Suprapubic skin (tissue), 4 donors: ENCODE measurements at places on chromosomes 13 and 19. TPM values are rescaled to one million over a fixed set of nuclear protein-coding genes. Genes with fewer than 3 reads are reported as not detected.
A peak's percentile ranks its signal among the peaks of the same experiment; 100 is the strongest.

DNA sequence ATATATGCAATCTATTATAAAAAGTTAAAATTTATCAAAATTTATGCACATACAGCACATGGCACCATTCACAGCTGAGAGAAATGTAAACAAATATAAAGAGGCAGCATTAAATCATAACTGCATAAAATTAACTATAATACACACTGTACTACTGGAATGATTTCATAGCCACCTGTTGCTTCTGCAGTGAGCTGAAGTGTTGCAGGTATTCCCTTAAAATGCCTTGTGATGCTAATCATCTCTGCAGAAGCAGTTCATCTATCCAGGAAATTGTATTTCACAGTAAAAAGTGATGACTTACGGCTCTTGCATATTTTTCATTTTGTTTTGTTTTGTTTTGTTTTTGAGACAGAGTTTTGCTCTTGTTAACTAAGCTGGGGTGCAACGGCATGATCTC lies 82.1 kb downstream of the STOML3 start:
- no peak overlapping the region for H3K4me3 ChIP-seq
- H3K27me3 ChIP-seq, result no peaks in the 10 kb centered on the region
- peaks cover 5% of the 10 kb centered on the region for H3K4me1 ChIP-seq
- no peaks in the 10 kb centered on the region for H3K36me3 ChIP-seq
- DNase-seq, result no peak

GRCh38 chr19:3585301-3586126 lies at the start of gene GIPC3:
Gene GIPC3 (plus strand): TSS chr19:3585478. CDS start chr19:3585598, 120 bp downstream.
- DNase-seq, result no peak
- H3K27me3 ChIP-seq, result peaks cover 25% of the 10 kb centered on the region
- peaks cover 21% of the 10 kb centered on the region for H3K4me1 ChIP-seq
- peak within 1 kb of the TSS; percentile 46 for H3K4me3 ChIP-seq
- no peak within 1 kb of the TSS for H3K27ac ChIP-seq
- no peaks in the 10 kb centered on the region for H3K36me3 ChIP-seq

Gene CBARP
- 4.6 TPM for total RNA-seq

DNA sequence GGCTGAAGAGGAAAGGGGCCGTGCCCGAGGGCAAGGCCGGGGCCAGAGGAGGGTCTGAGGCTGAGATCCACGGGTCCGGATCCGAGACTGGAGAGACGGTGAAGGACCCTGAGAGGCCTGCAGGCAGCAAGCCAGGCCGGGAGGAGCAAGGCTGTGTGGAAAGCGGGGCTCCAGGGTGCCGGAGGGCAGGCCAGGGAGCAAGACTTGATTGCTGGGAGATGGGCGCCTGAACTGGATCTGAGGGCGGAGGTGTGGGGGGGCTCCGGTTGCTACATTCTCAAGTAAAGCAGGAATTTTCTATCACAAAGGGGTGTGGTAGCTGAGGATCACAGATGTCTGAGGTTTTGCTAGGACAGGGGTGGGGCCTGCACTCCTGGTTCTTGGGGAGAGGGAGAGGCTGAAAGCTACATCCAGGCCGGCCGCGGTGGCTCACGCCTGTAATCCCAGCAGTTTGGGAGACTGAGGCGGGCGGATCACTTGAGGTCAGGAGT lies 3.8 kb downstream of the MAMSTR start:
- H3K36me3 ChIP-seq, result no peaks in the 10 kb centered on the region
- H3K27me3 ChIP-seq, result no peaks in the 10 kb centered on the region
- H3K4me1 ChIP-seq, result peaks cover 51% of the 10 kb centered on the region
- peak; percentile 75 for DNase-seq
- peak overlapping the region; percentile 56 for H3K4me3 ChIP-seq

Gene ZNF578
- 0.38 TPM for total RNA-seq

DNA sequence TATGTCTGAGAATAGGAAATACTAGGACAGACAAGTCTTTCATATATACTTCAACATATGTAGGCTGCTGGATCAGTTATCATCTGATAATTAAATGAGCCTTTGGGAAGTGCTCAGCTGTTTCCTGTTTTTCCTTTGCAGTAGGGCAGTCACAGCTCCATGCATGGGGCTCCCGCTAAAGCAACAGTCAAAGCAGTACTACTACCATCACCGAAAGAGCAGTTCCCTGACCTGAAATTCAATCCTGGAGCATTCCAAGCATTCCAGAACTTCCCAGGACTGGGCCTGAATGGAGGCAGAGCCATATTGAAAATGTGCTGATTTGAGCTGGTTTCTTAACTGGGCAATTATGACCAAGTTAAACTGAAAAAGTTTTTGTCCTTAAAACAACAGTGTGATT lies 20.5 kb downstream of the MICU2 start:
- no peak overlapping the region for H3K4me3 ChIP-seq
- no peaks in the 10 kb centered on the region for H3K4me1 ChIP-seq
- DNase-seq, result no peak
- H3K36me3 ChIP-seq, result peaks cover 3% of the 10 kb centered on the region
- H3K27me3 ChIP-seq, result no peaks in the 10 kb centered on the region
- no peak overlapping the region for H3K27ac ChIP-seq

DNA sequence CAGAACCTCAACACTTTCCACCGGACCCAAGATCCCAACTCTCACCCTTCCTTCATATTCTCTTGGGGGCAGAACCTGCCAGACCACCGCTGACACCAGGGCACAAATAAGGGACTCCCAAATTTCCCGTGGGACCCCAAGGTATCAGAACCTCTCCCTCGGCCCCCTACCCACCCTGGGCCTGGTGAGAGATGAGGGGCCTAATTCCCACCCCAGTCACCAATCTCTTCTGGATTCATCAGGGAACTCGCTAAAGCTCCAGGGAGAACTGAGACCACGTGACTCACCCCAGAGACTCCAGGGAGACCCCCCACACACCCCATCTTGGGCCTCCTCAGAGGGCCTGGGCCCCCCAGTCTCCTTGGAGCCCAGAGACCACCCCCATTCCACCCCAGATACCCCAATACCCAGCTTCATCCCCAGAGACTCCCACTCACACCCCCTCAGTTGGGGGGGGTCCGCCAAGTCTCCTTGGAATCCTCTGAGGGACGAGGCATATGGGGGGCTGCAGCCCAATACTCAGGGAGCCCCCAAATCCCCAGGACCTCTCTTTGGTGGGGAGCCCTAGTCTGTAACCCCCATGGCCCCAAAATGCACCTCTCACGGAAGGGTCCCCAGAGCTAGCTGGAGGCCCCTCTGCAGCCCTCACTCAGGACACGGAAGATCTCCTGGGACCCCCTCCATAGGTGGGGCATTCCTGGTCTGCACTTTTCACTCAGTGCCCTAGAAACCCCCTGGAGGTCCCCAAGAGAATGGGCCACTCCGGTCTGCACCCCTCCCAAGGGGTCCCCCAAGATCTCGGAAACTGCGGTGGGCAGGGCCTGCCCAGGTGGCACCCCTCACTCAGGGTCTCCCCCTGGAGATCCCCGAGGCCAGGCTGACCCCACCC lies 1.6 kb downstream of the LMNB2 start:
- H3K36me3 ChIP-seq, result no peaks in the 10 kb centered on the region
- H3K27me3 ChIP-seq, result no peaks in the 10 kb centered on the region
- H3K4me1 ChIP-seq, result peaks cover 14% of the 10 kb centered on the region
- no peak for DNase-seq
- H3K4me3 ChIP-seq, result peak overlapping the region; percentile 95

Gene CEACAM7
- 9.1 TPM for total RNA-seq

Gene KLF16
- 12.1 TPM for total RNA-seq

DNA sequence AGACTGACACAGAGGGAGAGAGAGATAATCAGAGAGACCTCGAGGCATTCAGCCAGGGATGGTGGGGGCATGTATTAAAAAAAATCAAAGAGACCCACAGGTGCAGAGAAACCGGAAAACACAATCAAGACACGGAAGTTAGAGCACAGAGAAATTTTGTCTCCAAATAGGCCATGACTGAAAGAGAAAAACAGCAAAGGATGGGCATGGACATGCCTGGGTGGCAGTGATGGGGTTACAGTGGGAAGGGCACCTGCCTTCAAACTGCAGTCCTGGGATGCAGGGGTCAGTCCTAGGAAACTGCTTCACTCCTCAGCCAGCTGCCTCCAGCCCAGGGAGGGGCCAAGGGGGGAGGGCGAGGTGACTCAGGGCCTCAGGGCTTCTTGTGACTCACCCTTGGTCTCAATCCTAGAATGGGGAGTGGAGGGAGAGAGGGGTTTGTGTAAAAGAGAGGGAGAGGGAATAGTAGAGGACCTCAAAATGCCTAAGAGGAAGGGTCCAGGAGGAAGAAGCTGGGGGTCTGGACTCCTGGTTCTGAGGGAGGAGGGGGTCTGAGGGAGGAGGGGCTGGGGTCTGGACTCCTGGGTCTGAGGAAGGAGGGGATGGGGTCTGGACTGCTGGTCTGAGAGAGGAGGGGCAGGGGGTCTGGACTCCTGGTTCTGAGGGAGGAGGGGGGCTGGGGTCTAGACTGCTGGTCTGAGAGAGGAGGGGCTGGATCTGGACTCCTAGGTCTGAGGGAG lies 3.6 kb upstream of the KCNN4 start:
- H3K4me1 ChIP-seq, result peaks cover 67% of the 10 kb centered on the region
- no peaks in the 10 kb centered on the region for H3K27me3 ChIP-seq
- H3K27ac ChIP-seq, result peak overlapping the region; percentile 67
- DNase-seq, result no peak
- H3K36me3 ChIP-seq, result no peaks in the 10 kb centered on the region

GRCh38 chr13:85808811-85809210 lies 9.6 kb upstream of the SLITRK6 start:
- no peak for DNase-seq
- no peaks in the 10 kb centered on the region for H3K27me3 ChIP-seq
- no peak overlapping the region for H3K27ac ChIP-seq
- H3K4me1 ChIP-seq, result no peaks in the 10 kb centered on the region

- no peak overlapping the region for H3K4me3 ChIP-seq
- H3K27me3 ChIP-seq, result no peaks in the 10 kb centered on the region
- no peak overlapping the region for H3K27ac ChIP-seq
- peaks cover 17% of the 10 kb centered on the region for H3K4me1 ChIP-seq
- DNase-seq, result no peak
These were observed 179.7 kb downstream of the STK24 start for GRCh38 chr13:98397221-98397620.

GRCh38 chr19:7856109-7856591 lies 18.0 kb downstream of the PRR36 start:
- no peak for DNase-seq
- H3K27me3 ChIP-seq, result no peaks in the 10 kb centered on the region

DNA sequence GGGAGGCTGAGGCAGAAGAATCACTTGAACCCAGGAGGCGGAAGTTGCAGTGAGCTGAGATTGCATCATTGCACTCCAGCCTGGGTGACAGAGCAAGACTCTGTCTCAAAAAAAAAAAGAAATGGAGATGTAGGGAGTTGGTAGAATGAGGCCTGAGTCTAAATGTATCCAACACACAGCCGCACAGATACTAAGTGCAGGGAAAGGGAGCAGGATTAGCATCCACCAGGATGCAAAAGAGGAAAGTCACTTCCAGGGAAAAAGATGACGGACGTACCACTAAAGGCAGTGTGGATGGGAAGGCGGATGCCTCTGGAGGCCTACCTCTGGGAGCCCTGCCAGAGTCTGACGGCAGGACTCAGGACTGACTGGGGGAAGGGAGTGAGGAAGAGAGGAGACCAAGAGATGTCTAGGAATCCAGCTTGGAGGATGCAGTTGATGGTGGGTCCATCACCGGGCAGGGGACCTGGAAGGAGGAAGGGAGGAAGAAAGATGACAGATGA lies 6.8 kb downstream of the FAM98C start:
- peaks cover 39% of the 10 kb centered on the region for H3K36me3 ChIP-seq
- H3K4me3 ChIP-seq, result no peak overlapping the region
- H3K4me1 ChIP-seq, result no peaks in the 10 kb centered on the region
- no peaks in the 10 kb centered on the region for H3K27me3 ChIP-seq
- H3K27ac ChIP-seq, result no peak overlapping the region

DNA sequence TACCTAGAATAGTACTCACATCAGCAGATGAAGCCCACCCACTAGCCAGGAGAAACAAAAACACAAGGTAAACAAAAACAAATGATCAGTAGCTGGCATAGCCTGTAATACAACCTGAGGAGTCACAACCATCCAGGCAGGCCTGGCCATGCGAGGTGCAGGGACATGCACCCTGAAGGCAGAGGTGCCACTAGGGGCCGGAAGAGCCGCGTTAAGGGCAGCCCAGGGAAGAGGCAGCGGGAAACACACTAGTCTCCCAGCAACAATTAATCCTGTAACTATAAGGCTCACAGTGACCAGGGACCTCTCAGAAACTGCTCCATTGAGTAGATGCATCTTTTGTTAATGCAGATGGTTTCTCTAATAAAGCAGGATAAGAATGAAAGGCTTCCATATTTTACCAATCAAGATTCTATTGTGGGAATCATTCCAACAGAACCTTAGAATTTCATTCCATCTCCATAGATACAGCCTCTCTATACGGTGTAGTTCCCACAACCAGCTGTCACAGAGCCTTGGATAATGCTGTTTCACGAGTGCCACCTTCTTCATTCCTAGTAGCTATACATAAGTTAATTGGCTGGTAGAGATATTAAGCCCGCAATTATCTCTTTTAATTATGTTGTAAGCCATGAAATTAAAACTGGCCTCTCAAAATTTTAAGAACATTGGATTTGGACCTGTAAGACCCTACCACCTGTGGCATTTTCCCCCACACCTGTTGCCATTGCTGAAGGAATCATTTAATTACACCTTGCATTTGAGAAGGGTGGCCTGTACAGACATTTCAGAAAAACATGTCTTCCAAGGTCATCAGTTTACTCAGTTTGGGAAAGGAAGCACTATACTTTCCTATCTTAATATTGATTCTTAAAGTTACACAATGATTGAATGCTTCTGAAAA lies 28.7 kb downstream of the ANKRD10 start:
- peaks cover 3% of the 10 kb centered on the region for H3K4me1 ChIP-seq
- no peak overlapping the region for H3K4me3 ChIP-seq
- no peak overlapping the region for H3K27ac ChIP-seq
- no peaks in the 10 kb centered on the region for H3K36me3 ChIP-seq

GRCh38 chr13:38210928-38211596 lies 138.6 kb upstream of the UFM1 start:
- H3K27me3 ChIP-seq, result no peaks in the 10 kb centered on the region
- no peaks in the 10 kb centered on the region for H3K4me1 ChIP-seq
- no peak overlapping the region for H3K4me3 ChIP-seq

DNA sequence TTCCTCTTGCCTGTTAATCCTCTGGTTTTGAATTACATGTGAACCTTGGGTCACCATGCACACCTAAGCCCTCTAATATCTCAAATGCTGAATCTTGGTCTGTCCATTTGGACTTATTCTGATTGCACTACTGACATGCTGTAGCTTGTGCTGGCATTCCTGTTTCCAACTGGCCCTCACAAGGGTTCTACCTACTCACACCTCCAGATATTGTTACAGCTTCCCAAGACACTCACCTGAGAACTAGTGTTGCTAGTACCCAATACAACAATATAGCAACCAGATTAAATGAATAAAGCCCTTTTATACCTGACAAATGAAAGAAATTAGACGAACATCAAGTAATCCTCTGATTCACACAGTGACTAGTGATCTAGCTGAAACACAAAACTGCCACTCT lies 16.6 kb downstream of the TEX30 start:
- no peak for DNase-seq
- no peaks in the 10 kb centered on the region for H3K36me3 ChIP-seq
- H3K4me3 ChIP-seq, result no peak overlapping the region
- H3K4me1 ChIP-seq, result no peaks in the 10 kb centered on the region

Gene APOC1
- total RNA-seq, result 38.6 TPM

DNA sequence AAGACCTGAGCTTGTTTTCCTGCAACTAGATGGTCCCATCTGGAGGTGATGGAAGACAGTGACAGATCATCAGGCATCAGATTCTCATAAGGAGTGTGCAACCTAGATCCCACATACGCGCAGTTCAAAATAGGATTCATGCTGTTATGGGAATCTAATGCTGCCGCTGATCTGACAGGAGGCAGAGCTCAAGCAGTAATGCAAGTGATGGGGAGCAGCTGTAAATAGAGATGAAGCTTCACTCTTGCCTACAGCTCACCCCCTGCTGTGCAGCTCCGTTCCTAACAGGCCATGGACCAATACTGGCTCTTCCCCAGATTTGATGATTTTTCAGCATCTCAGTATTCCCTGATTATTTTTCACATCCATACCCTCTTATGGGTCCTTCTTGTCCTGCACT lies 208.4 kb upstream of the RXFP2 start:
- H3K27me3 ChIP-seq, result no peaks in the 10 kb centered on the region
- H3K27ac ChIP-seq, result no peak overlapping the region
- H3K36me3 ChIP-seq, result no peaks in the 10 kb centered on the region
- H3K4me1 ChIP-seq, result no peaks in the 10 kb centered on the region
- no peak for DNase-seq
